Fibroblast of gingiva (primary cell): ENCODE measurements at places on chromosomes 4 and X.

DNA sequence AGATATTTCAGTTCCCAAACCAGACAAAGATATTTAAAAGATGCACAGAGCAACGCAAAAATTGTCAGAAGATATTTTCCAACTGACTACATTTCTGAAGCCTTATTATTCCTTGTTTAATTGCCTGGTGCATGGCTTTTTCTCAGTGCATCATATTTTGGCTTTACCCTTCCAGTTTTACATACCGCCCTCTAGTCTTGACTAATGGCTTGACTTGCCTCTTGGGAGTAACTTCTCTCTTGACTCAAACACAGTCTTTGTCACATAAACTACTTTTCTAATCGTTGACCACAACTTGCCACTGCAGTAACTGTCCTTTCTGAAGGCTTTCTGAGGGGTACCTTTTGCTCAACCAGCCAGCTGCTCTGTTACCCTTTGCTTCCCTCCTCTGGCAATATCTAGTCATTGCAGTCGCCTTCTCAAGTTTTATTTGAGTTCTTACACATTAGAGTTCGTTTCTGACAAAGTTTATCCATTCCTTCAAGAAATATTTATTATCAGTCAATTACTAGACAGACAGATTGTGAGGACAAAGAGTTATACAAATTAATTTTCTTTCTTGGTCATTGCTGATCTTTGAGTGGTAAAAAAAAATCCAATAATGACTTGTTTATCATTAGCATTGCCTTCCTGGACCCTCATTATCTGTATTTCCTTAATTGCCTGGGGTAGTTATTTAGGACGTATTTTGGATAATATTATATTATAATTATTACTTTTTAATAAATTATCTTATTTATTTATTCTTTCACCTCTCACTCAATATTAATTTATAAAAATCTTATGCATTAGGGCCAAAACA is 506.9 kb upstream of the PCDH10 start:
- DNase-seq: peak; percentile 17

GRCh38 chr4:176769514-176769913 is 23.2 kb downstream of the VEGFC start:
- peak; percentile 84 for DNase-seq

DNA sequence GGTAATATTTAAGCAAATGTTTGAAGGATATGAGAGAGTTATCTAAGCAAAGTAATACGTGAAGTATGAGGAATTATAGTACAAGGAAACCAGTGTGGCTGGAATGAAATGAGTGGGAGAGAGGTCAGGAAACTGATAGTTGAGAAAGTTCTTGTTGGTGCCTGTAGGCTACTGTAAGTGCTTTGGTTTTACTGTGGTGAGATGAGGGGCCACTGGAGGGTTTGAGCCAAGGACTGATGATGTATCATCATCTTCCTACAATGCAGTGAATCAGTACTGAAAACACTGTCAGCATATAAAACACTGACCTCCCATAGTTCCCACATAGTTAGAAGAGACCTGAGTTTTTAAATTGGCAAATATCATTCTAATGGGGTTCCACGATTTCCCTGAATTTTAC is 367.5 kb upstream of the CTSO start:
- DNase-seq: peak; percentile 40

GRCh38 chr4:148116264-148116663 is 325.9 kb downstream of the NR3C2 start:
- DNase-seq: peak; percentile 92

GRCh38 chrX:48737940-48738339 is 23.6 kb upstream of the GLOD5 start:
- DNase-seq: no peak

- DNase-seq: peak; percentile 3
Measured at GRCh38 chr4:72525938-72526337, 43.1 kb downstream of the ADAMTS3 start.

DNA sequence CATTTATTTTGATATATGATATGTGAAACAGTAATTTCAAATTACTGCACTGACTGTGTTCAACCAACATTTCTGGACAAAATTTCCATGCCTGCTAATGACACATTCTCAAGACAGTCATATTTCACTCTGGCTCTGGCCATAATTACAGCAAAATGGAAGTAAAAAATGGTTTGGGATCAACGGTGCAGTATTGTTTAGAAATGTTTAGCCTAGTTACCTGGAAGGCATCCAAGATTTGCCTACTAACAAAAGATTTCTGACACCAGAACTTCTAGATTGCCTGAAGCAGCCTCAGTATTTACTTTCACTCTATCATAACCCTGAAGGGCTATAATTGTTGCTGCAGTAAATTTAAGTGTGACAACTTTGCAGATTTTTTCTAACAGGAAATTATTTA is 416.3 kb downstream of the PCDH10 start:
- DNase-seq: peak; percentile 66

DNA sequence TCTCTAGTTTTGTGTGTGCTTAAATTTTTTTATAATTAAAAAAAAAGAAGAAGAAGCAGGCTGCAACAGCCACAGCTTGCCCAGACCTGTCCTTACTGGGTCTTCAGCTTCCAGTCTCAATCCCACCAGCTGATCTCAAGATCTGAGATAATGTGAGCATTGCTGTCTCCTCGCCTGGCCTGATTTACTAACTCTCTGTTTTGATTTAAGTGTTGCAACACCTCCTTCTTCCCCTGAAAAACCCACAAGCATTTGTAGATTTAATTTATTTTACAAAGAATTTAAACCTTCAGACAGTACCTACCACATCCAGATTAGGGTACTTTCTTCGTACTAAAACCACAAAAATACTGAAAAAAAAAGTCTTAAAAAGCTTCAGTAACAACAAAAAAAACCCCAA is 38.0 kb downstream of the FAM241A start:
- DNase-seq: no peak

GRCh38 chr4:3495204-3495975 is 32.3 kb downstream of the DOK7 start:
- no peak for DNase-seq

DNA sequence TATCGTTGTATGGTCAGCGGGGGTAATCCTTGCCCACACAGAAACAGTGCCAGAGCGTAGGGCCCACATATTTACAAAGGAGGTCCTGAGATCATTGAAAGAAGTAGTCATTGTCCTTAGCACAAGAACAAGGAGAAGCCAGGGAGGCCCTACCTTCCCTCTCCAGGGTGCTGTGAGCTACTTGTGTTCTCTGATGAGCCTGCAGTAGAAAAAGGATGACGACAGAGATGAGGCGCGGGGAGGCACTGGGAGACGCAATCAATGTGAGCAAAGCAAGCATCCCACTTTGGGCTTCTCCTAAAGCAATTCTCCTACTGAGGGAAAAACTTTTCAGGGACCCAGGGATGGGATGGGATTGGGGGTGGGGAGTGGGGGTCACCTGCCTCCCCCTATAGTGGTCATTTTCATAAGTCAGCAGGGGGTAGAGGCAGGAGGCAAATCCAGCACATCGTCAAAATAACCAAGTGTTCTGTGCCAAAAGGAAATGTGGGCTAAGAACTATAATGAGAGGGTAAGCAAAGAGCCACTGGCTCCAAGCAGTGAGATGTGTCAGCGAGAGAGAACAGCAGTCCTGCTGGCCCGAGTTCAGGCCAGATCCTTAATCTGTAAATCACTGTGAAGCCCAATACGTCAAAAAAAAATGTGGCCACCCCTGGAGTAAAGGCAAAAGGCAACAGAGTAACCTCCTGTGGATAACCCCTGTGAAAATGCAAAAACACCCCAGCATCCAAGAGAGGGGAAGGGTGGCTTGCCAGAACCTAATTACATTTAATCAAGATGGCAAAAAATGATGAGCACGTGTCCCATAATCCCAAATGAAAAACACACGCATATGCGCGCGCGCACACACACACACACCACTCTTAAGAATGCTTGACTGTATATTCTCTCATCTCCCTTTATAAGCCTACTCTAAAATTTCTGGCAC is 136.6 kb upstream of the HHIP start:
- DNase-seq: no peak

DNA sequence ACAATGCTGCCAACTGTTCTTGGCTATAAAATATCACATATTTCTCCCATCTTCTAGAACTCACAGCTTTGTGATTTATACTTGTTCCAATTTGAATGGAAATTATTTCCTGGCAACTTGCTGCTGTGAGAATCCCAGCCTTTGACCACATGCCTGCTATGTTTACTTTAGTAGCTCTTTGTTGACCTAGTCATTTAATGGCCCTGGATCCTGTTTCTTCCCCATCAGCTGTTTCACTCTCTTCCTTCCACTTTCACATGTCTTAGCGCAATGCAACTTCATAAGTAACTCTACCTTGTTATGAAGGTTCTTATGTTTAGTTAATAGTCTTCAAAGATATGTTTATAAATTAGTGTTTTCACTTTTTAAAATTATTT is 1973.6 kb upstream of the AGA start:
- DNase-seq: no peak

- no peak for DNase-seq
Measured at GRCh38 chrX:125137521-125137920, 182.2 kb upstream of the TEX13C start.

DNA sequence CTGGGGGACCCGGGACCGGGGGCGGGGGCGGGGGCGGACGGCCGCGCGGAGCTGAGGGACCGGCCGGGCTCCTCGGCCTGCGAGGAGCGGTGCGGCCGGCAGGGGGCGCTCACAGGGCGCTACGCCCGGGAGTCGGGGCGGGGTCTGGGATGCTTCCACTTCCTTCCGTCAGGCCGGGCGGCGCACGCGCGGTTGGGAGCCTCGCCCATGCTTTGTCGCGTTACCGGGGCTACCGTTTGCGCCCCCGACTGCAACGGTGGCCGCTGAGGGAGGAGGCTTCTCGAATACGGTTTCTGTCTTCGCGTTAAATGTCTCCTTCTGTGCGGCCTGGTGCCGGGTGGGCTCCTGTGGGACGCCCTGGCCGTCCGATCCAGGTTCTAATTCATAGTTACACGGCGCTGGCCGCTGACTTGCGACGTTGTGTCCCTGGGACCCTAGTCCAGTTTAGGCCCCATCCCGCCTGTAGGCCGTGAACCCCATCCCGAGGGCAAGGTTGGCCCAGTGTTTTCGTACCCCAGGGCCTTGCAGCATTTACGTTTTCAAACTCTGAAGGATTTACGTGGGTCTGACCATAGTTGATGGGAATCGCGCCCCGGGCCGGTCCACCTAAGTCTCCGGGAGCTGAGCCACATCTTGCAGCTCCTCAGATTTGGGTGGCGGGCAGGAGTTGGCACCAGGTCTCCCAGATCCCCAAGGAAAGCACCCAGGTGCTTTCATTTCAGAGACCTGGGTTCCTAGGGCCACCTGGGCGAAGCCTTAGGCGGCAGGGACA is 549 bp downstream of the MSL3 start:
- peak; percentile 81 for DNase-seq

DNA sequence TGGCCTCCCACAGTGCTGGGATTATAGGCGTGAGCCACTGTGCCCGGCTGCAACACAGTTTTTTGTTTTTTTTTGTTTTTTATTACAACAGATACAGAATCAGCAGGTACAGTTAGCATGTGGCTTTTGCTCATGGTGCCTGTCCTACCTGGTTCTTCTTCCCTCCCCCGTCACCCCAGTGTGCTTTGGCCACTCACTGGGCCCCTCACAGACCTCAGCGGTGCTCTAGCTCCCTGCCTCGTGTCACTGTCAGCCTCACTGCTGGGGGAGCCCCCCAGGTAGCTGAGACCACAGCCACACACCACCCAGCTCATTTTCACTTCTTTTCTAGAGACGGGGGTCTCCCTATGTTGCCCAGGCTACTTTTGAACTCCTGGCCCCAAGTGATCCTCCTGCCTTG is 38.7 kb downstream of the HTT-AS start:
- DNase-seq: no peak

GRCh38 chr4:13928214-13928613 is 300.7 kb upstream of the BOD1L1 start:
- DNase-seq: no peak

- DNase-seq: no peak
Measured at GRCh38 chr4:68445111-68445510, 2.2 kb upstream of the TMPRSS11E start.

- no peak for DNase-seq
Measured at GRCh38 chr4:147808447-147808846, 76.6 kb downstream of the ARHGAP10 start.

DNA sequence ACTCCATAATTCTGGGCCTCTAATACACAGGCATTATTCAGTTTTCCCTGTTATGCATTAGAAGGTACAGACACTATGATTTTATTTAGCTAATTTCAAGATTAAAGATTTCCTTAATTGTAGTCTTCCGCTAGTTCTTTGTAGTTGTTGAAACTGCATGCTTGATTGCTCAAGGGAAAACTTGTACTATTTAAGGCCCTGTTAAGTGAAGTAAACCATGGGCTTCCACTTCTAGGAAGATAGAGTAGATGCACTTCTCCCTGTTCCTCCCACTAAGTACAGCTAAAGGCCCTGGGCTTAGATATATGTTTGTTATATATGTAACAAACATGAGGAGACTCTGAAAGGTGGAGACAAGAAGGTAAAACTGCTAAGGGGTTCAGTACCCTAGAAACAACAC is 215.8 kb upstream of the LEF1 start:
- no peak for DNase-seq

- no peak for DNase-seq
Measured at GRCh38 chr4:102454268-102454667, 46.9 kb upstream of the NFKB1 start.

DNA sequence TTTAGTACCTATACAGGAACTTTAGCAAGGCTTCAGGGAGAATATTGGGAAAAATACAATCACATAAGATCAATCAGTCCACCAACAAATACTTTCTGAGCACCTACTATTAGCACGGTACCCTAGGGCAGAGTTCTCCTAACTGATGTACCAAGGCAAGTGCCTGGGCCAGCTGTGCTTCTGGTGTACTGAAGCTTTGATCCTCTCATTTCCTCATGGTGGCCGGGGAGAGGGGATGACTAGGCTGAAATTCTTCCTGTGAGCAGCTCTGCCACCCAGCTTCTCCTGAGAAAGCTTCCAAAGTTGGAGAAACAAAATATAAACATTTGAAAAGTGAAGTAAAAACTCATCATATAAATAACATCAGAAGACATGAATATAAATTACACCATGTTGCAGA is 49.3 kb upstream of the ATOH1 start:
- no peak for DNase-seq

- DNase-seq: no peak
Measured at GRCh38 chr4:6929812-6930464, 20.3 kb downstream of the TBC1D14 start.

DNA sequence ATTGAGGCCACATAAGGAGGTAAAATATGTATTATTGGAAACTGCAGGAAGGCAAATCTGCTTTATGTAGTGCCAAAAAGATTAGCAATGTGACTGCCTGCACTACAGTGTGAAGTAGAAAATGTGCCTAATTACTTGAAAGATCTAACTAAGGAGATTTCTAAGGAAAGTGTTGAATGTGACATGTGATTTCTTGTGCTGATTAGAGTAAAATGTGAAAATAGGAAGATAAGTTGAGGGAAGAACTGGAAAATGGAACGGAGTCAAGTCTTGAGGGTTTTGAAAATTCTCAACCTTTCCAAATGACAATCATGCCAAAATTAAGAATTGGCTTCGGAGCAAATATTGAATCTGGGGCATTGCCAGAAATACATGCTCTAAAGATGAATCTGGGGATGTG is 209.5 kb upstream of the SPOCK3 start:
- no peak for DNase-seq

GRCh38 chrX:87583679-87584078 is 66.1 kb downstream of the KLHL4 start:
- DNase-seq: no peak
